ENCODE measurements at places on chromosomes 2 and 18.

- no peak for DNase-seq
Measured at GRCh38 chr2:201127570-201127969, 11.6 kb downstream of the CFLAR start.

- no peak for DNase-seq
Measured at GRCh38 chr2:147294825-147295392, 549.9 kb upstream of the ACVR2A start.

GRCh38 chr18:12463191-12463590 lies 55.5 kb downstream of the PRELID3A start:
- no peak for DNase-seq

GRCh38 chr2:170148161-170148560 lies 29.8 kb upstream of the MYO3B start:
- no peak for DNase-seq

DNA sequence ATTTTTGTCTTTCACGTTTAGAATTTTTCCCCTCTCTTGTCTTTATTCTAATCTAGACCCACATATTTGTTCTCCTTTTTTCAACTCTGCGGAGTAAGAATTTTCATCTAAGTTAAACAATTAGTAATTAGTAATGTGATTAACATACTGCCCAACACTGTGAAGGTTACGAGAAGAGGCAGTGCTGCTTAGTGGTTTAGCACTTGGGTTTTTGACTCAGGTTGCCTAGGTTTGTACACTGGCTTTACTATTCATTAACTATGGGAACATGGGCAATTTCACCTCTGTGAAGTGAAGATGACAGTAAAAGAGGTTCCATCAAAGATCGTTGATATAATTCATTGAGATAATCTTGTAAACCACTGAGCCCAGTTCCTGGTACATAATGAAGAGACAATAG lies 82.2 kb upstream of the PNPT1 start:
- no peak for DNase-seq

- no peak for DNase-seq
Measured at GRCh38 chr2:42192652-42193566, 23.8 kb downstream of the EML4 start.

- DNase-seq = no peak
Measured at GRCh38 chr18:23626451-23627279, 36.0 kb downstream of the ANKRD29 start.

DNA sequence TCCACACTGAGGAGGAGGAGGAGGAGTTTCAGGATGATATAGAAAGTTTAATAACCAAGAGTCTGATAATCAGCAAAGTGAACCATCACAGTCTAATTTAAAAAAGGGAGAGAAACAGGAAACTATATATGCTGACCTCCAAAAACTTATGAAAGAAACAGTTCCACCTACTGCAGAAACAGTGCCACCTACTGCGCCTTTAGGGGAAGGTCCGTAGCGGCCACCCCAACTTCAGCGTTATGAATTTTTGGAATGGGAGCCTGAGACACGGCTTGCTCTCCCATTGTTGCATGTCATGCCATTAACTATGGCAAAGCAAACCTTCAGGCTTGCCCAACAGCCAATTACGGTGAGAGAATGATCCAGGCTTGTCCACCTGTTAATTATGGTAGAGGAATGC lies 1719.2 kb upstream of the LRRTM1 start:
- no peak for DNase-seq

GRCh38 chr18:35566019-35566418 lies 15.5 kb upstream of the GALNT1 start:
- DNase-seq = no peak

GRCh38 chr18:64974391-64975125 lies 776.3 kb upstream of the CDH7 start:
- no peak for DNase-seq

DNA sequence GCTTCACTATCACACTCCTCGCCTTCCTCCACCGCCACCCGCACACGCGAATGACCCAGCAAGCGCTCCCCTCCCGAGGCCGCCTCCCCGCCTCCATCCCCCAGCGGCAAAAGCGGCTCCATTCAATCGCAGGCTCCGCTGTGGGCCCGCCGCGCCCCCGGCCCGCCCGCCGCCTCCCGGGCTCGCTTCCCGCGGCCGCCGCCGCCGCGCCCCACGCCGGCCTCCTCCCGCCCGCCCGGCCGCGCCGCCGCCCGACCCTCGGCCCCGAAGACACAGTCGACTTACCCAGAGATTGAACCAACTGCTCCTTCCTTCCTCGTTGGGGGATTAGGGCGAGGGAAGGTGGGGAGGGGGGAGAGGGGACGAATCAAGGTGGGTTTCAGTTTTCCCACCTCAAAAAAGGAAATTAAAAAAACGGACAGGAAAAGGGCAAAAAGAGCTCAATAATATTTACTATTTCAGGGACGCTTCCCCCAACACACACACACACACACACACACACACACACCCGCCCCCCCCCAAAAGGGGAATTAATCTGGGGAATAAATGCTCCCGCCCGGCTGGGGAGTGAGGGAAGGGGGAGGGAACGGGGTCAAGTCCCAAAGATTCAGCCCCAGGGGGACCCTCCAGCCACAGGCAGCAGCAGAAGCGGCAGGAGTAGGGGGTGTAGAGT lies 743 bp downstream of the XPO1 start:
- no peak for DNase-seq

- DNase-seq = peak; percentile 70
Measured at GRCh38 chr2:192194866-192195547, at the start of gene TMEFF2. TSS of gene TMEFF2 (minus strand) at chr2:192194933. CDS start at chr2:192194524, 409 bp downstream.

DNA sequence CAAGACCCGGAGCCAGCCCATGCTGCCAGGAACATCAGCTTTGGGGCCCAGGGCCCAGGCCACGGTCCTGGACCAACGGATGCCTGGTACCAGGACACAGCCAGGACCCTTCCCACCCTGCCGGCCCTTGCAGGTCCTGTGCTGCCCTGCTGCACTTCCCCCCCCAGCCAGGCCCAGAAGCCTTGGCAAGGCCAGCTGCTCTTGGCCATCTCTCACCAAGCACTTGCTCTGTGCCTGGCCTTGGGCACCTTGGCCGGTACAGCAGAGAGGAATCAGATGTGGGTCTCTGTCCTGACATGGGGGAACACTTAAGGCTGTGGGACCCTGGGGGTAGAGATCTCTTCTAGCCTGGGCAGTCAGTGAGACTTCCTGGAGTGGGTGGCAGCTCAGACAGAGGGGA lies 28.9 kb downstream of the BIN1 start:
- no peak for DNase-seq

- no peak for DNase-seq
Measured at GRCh38 chr18:74480149-74480651, 16.0 kb upstream of the CNDP2 start.

DNA sequence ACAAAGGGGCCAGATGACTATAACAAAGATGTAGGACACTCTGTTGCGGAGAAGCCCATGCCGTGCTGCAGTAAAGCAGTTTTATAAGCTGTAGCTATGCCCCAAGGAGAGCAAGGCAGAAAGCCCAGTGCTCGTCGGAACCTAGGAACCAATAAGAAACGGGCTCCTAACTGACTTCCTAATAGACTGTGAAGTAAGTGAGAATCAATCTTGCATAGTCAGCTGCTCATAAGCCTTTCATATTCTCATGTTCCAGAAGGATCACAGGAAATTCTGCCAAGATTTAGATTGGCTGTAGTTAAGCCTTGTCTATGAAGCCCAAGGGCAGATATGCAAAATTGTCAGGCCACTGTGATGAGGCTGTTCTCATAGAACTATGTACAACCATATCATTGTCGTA lies 98.4 kb downstream of the RTTN start:
- no peak for DNase-seq

DNA sequence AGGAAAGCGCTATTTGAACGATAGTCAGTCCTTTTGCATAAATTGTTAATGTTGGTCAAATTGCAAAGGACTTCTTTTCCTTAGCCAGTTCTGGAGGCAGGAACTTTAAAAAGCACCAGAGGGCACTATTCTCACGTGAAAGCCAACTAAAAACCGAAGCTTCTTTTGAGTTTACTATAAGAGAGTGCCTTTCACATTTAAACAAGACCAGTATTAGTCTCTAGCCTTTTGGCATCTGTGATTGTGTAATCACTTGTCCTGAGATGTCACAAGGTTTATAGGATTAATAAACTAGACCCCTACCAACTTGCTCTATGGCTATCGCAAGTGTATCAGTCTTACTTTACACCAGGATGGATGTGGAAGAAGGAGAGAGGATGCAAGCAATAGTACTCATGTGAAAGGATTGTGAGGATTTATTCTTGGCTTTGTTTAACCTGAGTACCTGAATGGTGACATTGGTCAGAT lies 14.4 kb upstream of the STAT4 start:
- DNase-seq = no peak

- DNase-seq = peak; percentile 15
Measured at GRCh38 chr2:235990344-235990743, 177.8 kb downstream of the GBX2 start.

DNA sequence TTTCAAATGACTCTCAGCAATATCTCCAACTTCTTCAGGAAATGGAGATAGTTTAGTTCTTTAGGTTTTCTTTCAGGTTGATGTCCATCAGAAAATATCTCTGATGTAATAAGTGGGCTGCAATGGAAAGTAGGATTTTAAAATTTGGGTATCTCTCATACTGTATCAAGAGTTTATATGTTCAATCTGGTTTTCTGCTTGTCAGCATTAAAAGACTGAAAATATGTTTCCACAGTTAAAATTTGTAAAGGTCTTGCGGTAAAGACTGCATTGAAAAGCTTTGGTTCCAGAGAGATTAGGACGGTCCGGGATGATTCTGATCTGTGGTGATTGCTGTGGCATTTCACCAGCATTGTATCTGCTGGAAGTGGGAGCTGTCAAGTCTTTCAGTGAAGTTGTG lies 83.2 kb downstream of the LYPD1 start:
- DNase-seq = no peak

- DNase-seq = no peak
Measured at GRCh38 chr2:176325732-176326131, 56.5 kb downstream of the MTX2 start.

- DNase-seq = peak; percentile 12
Measured at GRCh38 chr18:62717169-62717924, 2.0 kb downstream of the PHLPP1 start.

- no peak for DNase-seq
Measured at GRCh38 chr2:240246173-240246820, 105.8 kb upstream of the OTOS start.

GRCh38 chr2:238243496-238244076 lies 3.7 kb upstream of the HES6 start:
- DNase-seq = no peak

DNA sequence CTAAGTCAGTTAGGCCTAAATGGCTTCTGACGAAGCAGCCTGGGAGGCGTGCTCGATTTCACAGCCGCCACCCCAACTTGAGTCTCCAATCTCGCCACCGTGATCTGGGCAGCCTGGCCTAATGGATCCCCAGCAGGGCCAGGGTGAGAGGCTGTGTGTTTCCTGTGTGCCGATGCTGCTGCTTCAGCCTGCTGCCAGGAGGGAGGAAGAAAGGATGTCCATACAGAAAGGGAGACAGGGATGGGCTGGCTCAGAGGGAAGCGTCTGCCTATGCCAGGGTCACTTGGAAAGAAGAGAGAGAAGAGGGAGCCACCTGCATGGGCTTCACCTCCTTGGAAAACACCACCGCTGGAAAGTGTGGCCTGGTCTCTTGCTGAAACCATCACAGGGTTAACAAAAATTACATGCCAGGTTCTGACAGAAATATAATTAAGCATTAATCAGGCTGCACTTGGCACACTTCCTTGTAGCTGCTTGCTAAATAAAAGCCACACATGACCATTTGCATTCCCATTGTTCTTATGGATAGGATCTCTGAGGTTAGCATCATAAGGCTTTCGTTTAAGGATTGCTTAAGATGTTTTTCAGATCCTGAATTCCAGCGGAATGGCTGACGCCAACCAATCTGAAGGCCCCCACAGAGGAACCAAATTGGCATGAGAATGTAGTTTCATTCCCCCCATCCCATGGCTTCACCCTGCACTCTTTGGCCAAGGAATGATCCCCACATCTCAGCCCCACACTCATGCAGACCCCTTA lies 108.8 kb upstream of the SLC1A4 start:
- no peak for DNase-seq

GRCh38 chr2:177169810-177170514 lies 42.6 kb upstream of the HNRNPA3 start:
- no peak for DNase-seq

- no peak for DNase-seq
Measured at GRCh38 chr18:12886498-12887126, 2.6 kb upstream of the PTPN2 start.

DNA sequence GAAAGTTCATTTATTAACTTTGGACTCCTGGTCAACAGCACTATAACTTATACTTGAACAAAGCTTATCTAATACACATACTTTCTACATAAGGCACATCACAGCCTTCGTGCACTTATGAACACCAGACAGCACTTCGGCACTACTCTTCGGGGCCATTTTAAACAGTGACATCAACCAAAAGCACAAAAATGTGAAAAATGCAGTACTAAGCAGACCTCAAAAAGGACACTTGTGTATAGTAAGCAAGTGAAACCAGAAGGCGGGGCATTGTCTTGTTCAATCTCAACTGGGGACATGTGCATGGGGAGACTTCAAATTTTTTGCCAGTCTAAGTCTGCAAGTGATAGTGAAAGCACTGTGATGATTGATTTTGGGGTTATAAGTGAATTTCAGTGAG lies 163.0 kb downstream of the NCKAP5 start:
- DNase-seq = no peak

DNA sequence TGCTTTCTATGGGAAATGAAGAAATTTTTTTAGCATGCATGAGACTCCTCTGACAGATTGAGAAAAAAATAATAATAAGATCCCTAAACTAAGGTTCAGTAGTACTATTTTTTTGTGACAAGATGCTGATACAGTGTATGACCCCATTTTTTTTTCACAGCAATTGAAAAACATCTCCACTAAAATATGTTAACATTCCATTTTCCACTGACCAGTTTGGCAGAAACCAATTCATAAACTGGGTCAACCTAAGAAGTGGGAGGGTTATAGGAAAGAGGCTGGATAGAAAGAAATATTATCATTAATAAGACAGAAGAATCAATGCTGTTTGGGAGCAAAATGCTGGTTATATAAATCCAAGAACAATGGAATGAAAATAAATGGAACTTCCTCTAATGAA lies 182.7 kb downstream of the ANTXR1 start:
- no peak for DNase-seq

GRCh38 chr2:43402452-43402937 lies 176.1 kb upstream of the ZFP36L2 start:
- no peak for DNase-seq

GRCh38 chr18:39345321-39345720 lies 1779.7 kb upstream of the CELF4 start:
- DNase-seq = no peak

DNA sequence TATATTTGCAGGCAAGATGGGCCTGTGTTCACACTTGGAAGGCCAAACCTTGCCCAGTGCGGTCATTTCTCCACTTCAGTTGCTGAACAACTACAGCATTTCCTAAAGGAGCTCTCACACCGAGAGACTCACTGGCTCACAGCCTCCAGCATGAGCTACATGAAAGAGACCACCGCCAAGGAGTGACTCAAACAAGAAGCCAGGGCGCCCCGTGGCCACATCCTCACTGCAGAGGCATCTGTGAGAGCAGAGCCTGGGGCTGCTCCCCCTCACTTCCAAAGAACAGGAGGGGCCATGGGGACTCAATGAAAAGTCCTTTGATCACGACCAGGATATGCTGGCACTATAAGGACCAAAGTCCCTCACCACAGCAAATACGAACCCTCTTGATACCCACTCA lies 50.0 kb downstream of the TMEM163 start:
- DNase-seq = no peak

- DNase-seq = no peak
Measured at GRCh38 chr18:3450799-3451182, 819 bp downstream of the TGIF1 start.

All from NCI-H1092 (cell line).